ENCODE measurements at places on chromosomes 5 and 9.
A peak's percentile ranks its signal among the peaks of the same experiment; 100 is the strongest.

DNA sequence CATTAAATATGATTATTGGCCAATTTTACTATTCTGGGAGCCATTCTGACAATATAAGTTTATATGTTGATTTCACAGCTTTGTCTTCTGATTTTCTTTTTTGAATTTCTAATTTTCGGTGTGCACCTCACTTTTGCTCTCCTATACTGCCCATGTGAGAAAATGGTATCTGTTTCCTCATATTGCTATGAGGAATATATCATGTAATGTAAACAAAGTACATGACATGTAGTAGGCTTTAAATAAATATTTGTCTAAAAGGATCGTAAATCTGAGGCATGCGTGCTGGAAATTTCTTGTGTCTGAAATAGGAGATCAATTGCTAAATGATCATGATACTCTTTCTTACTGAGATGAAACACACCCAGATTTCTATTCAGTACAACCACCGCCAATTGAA lies 119.9 kb downstream of the ZDHHC21 start:
- DNase-seq: no peak

DNA sequence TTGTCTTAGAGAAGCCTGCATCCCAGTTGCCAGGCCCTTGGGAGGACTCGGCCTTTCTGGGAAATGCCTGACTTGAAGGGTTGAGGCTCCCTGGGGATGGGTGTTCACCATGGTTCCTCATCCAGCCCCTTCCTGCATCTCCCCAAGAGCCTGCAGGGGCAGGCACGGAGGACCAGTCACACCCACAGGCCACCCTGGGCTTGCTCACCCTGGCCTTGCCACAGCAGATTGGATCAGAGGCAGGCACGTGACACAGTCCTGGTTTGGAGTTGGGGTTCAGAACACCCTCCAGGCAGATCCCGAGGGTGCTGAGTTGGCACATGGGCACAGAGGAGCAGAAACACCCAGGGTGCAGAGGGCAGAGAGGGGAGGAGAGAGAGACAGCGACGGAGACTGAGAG lies 286.1 kb downstream of the PBX3 start:
- no peak for DNase-seq

GRCh38 chr9:18896004-18896403 lies 137.0 kb downstream of the SAXO1 start:
- no peak for DNase-seq

DNA sequence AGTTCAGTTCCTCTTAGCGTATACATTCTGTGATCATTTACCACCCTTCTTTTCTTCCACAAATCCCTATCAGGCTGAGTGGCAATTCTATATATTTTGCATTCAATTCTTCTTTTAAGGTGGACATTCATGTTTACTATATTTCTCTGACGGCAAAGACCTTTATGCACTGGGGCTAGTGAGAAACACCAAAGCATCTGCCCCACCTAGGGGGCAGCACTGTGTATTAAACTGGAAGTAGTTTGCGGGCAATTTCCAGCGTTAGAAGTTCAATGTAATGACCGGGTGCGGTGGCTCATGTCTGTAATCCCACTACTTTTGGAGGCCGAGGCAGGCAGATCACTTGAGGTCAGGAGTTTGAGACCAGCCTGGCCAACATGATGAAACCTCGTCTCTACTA lies 27.9 kb upstream of the FBXL7 start:
- DNase-seq: no peak

DNA sequence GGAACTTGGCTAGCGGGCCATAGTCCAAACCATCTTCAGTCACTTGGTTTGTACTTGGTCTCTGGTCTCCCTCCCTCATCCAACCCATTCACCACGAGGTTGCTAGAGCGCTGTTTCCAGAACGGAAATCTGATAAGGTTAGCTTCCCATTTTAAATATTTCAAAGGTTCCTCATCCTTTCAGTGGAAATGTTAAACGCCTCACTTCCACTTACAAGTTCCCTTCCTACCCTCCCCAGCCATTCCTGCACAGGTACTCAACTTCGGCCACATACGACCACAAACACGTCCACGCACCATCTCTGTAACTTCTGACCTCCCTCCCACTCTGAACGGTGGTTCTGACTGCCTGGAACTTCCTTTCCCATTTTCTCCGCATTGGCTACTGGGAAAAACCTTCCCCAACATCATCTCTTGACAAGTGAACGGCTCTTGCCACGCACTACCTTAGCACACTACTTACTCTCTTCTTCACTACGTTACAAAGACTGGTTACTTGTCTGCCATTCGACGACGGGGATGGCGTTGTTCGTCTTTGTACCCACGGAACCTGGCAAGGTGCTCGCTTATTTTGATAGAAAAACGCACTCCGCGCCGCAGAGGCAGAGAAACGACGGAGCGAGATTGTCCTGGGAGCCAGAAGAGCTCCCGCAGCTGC lies 629 bp downstream of the CCNH start:
- DNase-seq: peak; percentile 48

GRCh38 chr5:6907320-6907918 lies 194.2 kb downstream of the TENT4A start:
- DNase-seq: no peak

GRCh38 chr9:100803956-100804355 lies 224.6 kb upstream of the PLPPR1 start:
- DNase-seq: no peak

DNA sequence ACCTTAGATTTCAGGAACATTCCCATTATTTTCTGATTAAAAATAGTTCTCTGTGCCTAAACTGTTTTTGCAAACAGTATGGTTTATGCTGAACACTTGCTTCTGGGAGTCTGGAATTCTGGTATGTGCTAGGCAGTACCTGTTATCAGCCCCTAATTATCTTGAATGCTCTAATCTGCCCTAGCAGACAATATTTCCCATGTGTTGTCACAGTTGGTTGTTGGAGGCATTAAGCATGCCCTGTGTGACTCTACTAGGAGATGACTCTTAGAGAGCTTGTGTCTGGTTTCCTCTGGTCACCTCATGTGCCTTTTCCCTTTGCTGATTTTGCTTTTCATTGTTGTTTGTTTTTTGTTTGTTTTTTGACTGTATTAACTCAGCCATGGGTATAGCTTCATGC lies 36.6 kb downstream of the UHRF2 start:
- DNase-seq: no peak

DNA sequence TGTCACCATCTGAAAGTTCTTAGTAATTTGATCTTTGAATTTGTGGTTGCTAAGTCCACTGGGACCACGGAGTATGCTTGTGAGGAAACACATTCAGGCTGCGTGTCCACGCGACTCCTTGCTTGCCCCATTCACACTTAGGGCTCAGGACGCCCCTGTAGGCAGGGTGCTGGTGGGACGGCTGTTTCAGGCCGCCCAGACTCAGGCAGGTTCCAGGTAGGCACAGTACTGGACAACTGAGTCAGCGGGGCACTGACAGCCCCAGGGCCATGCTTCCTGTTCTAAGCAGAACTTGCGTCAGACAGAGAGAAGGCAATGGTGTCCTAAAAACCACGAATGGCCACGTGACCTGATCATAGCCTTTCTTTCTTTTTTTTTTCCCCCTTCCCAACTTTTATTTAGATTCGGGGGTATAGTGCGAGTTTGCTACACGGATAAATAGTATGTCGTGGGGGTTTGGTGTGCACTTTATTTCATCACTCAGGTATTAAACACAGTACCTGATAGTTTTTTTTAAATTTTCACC lies 7.7 kb upstream of the RASGEF1C start:
- DNase-seq: no peak

DNA sequence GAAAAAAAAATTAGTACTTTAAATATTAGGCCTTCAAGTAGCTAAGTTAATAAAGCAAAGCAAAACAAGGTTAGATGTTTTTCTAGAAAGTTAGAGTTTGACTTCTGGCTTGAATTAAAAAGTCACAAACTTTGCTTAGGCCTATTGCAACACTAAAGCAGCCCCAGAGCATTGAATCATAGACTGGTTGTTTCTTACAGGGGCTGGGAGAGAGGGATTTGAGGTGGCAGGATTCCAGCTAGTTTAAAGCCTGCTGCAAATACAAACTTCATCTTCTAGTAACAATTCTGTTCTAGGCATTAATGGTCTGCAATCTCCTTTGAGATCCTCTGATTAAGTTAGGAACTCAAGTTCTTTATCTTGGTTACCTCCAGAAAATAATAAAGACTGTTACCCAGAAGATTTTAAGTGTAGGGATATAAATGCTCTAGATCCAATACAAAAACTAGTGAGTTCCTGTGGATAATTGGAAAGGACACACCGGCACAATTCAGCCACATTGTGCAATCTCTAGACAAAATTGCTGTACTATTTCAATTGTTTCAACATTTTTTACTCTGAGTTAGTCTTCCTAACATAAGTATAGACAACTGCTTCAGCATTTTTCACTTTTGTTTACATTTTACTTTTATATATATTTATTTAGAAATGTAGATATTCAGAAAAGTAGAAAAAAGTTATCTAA lies 12.6 kb downstream of the OR13C5 start:
- no peak for DNase-seq

DNA sequence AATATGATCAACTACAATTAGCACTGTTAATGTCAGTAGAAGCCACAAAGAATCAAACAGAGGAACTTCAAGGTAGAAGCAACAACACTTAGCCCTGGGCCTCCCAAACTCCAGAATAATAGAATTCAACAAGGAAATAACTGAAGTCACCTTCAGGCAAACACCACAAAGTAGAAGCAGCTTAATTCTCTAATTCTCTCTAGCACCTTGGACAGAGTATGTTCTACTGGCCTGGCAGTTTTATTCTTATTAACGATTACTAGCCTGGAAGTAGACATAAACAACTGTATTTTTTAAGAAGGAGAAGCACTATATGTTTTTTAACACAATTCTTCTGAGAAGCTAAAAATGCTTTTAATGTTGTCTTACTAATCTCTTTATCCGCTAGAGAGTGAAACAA lies 911.9 kb downstream of the DTWD2 start:
- no peak for DNase-seq

- no peak for DNase-seq
Measured at GRCh38 chr5:126354012-126354857, 69.0 kb upstream of the GRAMD2B start.

DNA sequence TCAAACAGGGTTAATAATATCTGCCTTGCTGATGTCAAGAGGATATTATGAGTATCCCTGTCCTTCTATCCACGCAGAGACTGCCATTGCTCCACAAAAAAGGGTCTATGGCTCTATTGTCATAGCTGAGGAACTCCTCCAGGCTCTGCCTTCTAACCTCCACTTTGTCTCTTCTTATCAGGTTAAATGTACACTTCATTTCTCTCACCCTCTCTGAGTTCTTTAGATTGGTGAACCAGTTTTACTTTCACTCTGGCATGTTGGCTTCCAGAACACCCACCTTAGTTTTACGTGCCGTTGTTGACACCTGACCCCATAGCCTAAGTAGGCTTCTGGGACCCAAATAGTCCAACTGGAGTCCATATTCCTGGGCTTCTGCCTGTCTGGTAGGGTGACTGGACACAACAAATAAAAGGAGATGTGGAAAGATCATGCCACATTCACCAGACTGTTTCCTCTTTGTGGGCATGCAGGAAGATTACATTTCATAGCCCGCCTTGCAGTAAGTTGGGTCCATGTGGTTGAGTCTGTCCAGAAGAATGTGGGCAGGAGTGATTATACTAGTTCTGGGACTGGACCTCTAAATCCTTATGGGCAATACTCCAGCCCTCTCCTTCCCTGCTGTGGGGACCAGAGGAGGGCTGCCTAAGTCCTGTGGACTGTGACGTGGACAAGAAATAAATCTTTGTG lies 350.4 kb upstream of the CLINT1 start:
- DNase-seq: no peak

- no peak for DNase-seq
Measured at GRCh38 chr9:92781899-92782298, 17.3 kb upstream of the BICD2 start.

Data from left lobe of liver (tissue), 2 donors.